Foreskin keratinocyte (primary cell): ENCODE measurements at places on chromosomes 16 and 17.
A peak's percentile ranks its signal among the peaks of the same experiment; 100 is the strongest.

DNA sequence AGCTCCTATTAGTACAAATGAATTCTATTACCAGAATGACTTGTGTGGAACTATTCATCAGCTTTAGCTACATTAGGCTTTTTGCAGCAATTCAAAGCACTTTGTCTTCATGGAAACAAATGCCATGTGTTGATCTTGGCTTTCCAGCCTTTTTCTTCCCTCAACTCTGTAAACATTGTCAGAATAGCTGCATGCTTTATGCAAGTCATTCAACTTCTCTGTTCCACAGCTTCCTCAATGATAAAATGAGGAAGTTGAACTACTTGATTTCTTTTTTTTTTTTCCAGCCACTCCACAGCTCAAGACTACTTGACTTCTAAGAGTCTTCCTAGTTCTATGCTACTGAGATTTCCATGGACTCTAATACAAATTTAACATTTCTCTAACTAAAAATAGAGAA, 41.1 kb downstream of the KIAA0753 start:
- no peak for DNase-seq

GRCh38 chr16:13203725-13204124, 302.3 kb downstream of the SHISA9 start:
- no peak for DNase-seq

DNA sequence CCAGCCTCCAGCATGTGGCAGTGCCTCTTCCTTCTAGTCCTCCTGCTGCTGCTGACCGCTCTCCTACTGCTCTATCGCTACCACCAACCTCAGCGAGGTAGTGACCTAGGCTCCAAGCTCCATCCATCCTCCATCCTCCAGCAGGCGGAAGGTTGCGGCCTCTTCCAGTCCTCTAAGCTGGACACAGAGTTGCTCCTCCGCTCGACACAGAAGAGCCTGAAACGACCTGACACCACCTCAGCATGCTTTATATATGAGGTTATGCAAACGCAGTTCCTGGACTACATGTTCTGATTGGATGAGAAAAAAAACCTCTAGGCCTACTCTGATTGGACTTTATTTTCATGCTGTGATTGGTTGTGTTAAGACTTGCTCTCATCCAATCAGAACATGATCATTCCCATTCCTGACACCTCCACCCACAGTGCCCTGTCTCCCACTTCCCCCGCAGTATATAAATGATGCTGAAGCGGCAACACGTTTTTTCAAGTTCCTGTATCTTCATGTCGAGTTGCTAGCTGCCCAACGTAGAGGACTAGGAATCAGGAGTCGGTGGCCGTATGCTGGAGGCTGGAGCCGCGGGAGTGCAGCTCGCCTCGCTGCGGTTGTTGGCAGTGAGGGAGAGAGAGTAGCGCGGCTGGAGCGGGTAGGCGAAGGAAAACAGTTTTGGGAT, 398.1 kb downstream of the KCNJ18 start:
- no peak for DNase-seq

- no peak for DNase-seq
Observed at GRCh38 chr16:62562121-62562520, 525.9 kb upstream of the CDH8 start.

GRCh38 chr16:49023050-49023449, 258.6 kb downstream of the CBLN1 start:
- peak; percentile 95 for DNase-seq

GRCh38 chr17:18848501-18848900, 9.4 kb upstream of the PRPSAP2 start:
- DNase-seq = no peak

DNA sequence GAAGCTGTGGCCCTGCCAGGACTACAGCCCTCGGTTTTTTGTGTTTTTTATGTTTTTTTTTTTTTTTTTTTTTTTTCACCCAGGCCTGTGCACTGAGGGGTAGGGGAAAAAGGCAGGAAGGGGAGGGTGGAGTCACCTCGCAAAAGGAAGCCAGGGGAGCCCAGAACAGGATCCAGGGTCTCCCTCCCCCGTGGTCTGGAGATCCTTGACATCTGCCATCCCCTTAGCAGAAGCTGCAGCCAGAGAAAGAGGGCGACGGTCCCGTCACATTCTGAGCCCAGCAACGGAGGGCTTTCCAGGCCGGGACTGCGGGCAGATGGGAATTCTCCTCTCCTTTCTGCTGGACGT, 29.1 kb upstream of the PHOSPHO1 start:
- no peak for DNase-seq

- no peak for DNase-seq
Observed at GRCh38 chr17:38536661-38537060, 69.1 kb downstream of the SRCIN1 start.

DNA sequence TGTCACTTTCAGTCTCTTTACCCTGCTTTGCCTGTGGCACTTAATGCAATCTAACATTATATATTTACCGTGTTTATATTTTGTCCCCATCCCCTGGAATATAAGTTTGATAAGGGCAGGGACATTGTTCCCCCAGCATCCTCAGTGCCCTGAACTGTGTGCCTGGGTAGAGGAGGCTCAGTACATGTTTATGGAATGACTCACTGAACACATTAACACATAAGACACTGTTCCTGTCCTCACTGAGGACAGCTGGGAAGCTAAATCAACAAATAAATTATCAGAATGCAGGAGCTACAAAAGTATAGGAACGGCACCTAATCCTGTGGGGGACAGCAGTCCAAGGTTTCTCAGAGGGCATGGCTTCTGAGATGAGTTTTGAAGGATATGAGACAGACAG, 27.8 kb downstream of the GRIN2A start:
- DNase-seq = no peak

DNA sequence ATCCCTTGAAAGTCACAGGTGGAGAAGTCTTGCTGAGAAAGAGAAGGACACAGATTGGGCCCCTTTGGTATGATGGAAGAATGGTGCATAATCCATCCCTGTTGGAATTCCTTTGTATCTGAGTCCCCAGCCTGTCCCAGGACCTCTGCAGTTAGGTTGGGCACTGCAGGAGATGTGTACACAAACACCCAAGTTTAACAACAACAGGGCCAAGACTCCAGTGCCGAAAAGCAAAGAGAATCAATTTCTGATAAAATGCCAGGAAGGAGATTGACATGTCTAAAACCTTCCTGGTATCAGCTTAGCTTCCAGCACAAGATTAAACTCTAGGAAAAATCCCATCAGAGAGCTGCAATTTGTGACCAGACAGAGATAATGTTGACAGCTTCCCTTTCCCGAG, 32.9 kb downstream of the KATNIP start:
- DNase-seq = no peak

DNA sequence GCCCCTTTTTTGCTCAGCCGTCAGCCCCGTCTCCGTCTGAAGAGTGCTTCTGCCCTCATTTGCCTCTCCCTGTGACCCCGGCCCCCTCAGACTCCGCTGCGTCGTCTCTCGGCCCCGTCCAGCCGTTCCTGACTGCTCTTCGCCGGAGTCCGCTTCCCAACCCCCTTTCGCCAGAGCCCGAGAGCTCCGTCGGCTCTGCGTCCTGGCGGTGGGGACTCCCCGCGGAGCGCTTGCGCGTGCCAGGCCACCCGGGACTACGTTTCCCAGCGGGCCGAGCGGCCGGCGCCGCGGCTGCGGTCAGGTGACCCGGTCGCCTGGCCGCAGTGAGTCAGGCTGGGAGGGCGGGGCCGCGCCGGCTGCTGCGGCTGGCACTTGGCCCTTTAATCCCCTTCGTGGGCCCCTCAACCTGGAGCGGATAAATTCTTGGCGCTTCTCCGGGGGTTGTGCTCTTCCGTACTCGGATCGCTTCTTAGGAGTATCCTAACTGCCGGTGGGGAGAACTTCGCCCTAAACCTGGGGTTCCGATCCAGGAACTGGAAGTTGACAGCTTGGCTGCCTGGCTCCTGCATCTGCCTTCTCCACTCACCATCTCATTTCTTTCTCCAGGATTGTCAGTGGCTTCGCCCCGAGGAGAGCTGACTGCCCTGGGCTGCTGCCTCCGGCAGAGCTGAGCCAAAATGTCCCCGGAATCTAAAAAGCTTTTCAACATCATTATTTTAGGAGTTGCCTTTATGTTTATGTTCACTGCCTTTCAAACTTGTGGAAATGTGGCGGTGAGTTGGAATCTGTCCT, at the start of gene MFSD11:
MFSD11 (plus strand) TSS at position 444 of the 792 bp plus-strand sequence; CDS start at position 678, 234 bp downstream.
- DNase-seq = peak; percentile 93

GRCh38 chr16:86286991-86287663, 223.2 kb upstream of the FOXF1 start:
- no peak for DNase-seq

- DNase-seq = no peak
Observed at GRCh38 chr16:12994402-12994801, 93.0 kb downstream of the SHISA9 start.

- no peak for DNase-seq
Observed at GRCh38 chr17:77375917-77376651, 235.3 kb downstream of the SEC14L1 start.

- DNase-seq = no peak
Observed at GRCh38 chr16:15427648-15428239, 6.6 kb upstream of the BMERB1 start.

- DNase-seq = no peak
Observed at GRCh38 chr17:43736389-43736788, 22.2 kb downstream of the SOST start.

GRCh38 chr17:37720989-37721388, 23.9 kb downstream of the HNF1B start:
- DNase-seq = no peak

GRCh38 chr16:89413811-89414585, 76.4 kb downstream of the ANKRD11 start:
- DNase-seq = no peak

DNA sequence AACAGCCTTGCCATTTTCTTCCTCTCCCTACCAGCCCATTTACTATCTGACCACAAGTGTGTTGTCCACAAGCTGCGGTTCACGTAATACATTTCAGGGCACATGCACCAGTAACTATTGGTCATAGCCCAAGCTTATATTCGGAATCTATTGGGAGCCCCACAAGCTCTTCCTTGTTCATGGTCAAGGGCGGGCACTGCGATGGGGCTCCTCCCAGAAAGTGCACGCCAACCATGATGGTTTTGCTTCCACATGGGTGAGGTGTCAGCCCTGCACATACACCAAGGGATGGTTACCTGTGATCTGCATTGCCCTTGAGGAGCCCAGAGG, 12.1 kb downstream of the THRA start:
- no peak for DNase-seq

GRCh38 chr16:57349212-57350031, 9.2 kb upstream of the CCL22 start:
- no peak for DNase-seq

DNA sequence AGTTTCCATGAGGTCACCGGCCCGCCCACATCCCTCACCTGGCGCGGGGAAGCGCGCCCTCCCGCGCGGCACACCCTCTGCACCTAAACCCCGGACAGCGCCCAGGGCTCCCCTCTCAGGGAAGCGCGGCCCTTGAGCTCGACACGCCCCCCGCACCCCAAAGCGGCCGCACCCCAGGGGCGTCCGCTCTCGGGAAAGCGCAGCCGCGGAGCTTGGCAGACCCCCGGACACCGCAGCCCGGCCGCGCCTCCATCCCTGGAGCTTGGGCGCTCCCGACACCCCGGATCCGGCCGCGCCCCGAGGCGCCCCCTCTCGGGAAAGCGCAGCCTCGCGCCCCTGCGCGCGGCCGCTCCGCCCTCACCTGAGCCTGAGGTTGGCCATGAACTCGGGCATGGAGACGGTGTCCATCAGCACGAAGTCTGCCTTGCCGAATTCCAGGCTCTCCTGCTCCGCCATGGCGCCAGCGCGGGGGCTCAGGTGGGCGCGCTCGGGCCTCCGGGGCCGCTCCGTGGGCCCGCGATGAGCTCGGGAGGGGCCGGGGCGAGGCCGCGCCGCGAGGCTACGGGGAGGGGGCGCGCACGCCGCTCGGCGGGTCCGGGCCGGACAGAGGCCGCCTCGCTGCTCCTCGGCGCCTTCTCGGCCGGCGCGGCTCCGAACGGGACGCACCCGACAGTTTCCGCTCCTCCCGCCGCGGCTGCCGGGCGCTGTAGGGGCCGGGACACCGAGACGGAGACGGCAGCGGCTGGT, at the start of gene MYO1D:
MYO1D (minus strand) TSS at position 708 of the 747 bp plus-strand sequence; CDS start at position 456, 252 bp downstream.
- DNase-seq = peak; percentile 63

DNA sequence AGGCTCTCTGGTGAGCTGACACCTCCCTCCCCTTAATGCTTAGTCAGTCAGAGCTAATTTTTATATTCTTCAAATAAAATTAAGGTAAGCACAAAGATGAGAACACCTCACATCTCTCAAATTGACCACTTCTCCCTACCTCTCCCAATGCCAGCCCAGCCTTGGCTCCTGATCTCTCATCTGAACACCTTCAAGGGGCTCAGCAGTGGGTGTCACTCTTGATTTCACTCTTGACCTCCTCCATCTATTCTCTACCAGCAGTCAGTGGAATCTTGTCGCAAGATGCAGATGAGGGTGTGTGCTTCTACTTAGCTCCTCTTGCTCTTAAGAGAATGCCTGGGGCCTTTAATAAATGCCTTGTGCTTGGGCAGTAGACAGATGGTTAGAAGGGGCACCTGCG, 309.0 kb upstream of the IRX3 start:
- no peak for DNase-seq

GRCh38 chr16:72727565-72727964, 320.4 kb downstream of the ZFHX3 start:
- DNase-seq = no peak

DNA sequence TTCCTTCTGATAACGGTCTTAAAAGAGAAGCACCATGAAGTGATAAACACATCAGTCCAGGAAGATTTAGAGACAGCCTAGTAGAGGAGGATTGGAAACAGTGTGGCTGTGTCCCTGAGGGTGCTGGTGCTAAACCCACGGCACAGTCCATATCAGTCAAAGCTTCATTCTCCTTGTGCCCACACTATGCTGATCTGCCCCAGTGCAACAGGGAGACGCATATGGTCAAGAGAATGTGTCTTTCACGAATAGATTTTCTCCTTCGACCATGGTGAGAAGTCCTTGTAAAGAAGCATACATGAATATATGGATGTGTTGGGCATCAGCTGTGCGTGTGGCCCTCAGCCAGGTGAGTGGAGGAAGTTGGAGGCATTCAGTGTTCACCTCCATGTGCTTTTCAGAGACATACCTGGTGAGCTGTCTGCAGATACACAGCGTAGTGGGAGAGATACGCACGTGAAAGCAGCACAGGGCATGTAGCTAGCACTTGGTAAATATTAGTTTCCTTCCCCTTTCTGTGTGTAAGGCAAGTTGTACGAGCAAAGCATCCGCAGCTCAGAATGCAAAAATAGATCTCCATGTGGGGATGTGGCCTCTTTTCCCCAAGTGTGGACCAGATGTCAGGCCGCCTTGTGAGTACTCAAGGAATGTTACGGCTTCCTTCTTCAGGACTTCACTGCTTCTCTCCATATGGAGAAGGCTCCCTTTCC, 29.4 kb downstream of the HLF start:
- no peak for DNase-seq

GRCh38 chr16:67884684-67885083, at the start of gene NRN1L:
Gene NRN1L, plus strand, starts transcription at chr16:67884885. Its CDS starts 19 bp downstream, at chr16:67884904.
- no peak for DNase-seq

GRCh38 chr16:70508752-70509151, 14.6 kb downstream of the COG4 start:
- no peak for DNase-seq

DNA sequence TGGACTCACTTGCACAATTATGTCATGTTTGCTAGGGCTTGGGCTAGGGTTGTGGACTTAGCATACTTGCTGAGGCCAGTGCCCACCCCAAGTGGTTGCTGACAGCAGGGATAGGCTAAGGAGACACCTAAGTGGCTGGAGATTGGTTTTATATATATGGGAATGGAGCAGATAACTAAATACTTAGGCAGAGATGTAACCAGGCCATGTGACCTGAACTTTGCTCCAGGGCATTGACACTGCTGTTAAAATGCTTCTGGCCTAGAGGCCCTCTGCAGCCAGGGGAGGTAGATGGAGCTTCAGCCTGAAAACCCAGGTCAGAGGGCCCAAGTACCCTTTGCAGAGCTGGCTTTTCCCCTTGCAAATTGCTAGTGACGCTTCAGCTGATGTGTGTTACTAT, 1.4 kb upstream of the ITGB3 start:
- no peak for DNase-seq
